Activated CD8-positive, alpha-beta memory T cell treated with anti-CD3 and anti-CD28 coated beads, Interleukin-2, amount 50 U/mL, for 48 hours (primary cell): ENCODE measurements at places on chromosomes 4 and X.

GRCh38 chr4:165502916-165503907 is 124.4 kb downstream of the CPE start:
- DNase-seq: no peak

GRCh38 chr4:15717086-15717485 is 14.2 kb downstream of the BST1 start:
- DNase-seq: no peak

DNA sequence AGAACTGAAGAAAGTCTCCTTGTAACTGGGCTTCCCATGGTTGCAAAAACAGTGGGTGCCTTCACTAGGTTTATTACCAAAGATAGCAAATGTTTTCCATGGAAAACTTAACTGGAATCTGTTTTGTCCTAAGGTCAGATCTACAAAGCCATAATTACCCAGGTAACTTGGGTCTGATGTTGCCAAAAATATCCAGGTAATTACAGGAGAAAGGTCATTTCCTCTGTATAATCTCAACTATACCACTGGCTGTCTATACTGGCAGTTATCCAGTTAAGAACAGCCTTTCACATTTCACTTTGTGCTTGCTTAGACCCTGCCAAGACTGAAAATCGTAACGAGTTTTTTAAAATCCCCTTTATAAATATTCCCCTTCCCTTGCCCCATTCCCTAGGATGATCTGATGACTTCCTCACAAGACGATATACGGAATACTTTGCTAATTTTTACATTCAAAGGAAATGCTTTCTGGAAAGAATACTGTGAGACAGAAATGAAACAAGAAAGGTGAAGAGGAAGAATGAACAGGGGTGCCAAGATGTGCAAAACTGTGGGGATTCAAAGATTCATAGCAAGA is 105.5 kb downstream of the MAML3 start:
- DNase-seq: no peak

DNA sequence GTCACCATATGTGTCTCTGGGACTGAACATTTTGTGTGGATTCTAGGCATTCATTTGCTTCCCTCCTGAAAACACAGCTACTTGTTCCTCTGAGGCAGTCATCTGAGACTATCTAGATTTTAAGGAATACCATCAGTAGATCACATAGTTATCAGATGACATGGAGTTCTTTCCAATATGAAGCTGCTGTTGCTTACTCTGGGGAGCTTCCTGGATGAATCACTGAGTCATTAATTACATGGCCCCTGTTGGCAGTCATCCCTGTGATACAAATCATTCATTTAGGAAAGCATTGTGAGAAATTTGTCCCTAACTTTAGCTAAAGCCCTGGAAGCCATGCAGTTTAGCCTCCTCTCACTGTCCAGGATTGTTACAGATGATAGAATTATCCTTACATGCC is 98.2 kb upstream of the ARSJ start:
- no peak for DNase-seq

- no peak for DNase-seq
Observed at GRCh38 chrX:45801554-45801953, 600.9 kb upstream of the DIPK2B start.

DNA sequence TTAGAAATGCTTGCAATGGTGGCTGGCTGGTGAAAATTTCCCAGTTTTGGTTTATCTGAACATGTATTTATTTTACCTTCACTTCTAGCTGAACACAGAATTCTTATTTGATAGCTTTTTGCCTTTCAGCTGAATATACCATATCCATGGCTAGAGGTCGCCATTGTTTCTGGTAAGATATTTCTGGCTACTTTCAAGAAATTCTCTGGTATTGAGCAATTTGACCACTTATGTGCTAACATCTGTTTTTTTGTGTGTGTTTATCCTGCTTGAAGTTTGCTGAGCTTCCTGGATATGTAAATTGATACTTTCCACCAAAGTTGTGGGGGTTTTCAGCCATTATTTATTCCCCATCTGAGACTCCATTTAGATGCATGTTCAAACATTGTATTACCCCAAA is 75.4 kb downstream of the FBXW7 start:
- DNase-seq: no peak

DNA sequence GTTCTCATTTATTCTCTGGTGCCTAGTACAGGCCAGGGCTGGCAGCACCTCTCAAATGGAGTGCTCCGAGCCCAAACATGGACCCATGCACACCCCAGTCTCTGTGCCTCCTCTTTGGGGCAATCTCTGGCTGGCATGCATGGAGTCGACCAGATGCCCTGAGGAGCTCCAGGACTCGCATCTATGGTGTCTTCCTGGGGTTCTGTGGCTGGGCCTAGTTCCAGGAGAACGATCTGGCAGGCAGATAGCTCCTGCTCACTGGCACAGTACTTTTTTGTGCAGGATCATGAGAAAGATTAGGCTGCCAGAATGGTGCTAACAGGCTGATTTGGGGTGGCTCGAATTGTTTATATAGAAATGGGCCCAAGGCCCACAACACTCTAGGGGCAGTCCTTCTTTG is 72.0 kb upstream of the PJA1 start:
- no peak for DNase-seq

GRCh38 chrX:31036895-31037294 is 34.9 kb downstream of the FTHL17 start:
- no peak for DNase-seq

DNA sequence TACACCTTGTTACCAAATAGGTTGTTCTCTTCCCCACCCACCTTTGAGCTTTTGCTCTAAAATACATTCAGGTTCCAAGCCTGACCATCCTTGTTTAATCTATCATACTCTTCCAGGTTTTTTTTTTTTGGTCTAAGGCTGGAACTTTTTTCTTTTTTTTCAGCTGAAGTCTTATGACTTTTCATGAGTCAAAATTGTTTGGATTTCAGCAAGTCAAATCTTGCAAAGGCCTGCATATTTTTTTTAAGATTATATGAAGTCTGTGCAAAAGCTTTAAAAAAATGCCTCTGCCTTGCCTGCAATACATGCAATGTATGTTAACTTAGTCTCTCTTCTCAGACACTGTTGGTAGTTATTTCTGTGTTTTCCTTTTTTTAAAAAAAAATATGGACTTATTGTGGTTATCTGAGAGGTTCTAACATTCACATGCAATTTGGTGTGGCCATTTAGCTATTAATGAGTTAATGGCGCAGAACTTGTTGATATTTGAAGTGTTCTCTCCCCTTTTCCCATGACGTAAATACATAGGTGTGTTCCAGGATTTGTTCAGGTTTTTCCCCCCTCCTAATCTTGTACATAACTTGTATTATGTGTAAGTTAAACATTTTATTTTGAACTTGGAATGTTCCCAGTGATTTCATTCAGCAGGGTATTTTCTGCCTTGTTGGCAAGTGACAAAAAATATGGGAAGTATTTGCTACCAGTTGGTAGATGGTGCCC is 58.7 kb downstream of the CCKAR start:
- no peak for DNase-seq

GRCh38 chr4:12846368-12846767 is 637.8 kb downstream of the RAB28 start:
- no peak for DNase-seq

DNA sequence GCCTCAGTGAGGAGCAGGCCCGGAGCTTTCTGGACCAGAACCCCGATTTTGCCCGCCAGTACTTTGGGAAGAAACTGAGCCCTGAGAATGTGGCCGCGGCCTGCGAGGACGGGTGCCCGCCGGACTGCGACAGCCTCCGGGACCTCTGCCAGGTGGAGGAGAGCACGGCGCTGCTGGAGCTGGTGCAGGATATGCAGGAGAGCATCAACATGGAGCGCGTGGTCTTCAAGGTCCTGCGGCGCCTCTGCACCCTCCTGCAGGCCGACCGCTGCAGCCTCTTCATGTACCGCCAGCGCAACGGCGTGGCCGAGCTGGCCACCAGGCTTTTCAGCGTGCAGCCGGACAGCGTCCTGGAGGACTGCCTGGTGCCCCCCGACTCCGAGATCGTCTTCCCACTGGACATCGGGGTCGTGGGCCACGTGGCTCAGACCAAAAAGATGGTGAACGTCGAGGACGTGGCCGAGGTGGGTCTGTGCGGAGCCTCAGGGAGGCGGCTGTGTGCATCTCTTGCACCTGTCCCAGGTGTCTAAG is 323 bp downstream of the PDE6B start:
- no peak for DNase-seq

DNA sequence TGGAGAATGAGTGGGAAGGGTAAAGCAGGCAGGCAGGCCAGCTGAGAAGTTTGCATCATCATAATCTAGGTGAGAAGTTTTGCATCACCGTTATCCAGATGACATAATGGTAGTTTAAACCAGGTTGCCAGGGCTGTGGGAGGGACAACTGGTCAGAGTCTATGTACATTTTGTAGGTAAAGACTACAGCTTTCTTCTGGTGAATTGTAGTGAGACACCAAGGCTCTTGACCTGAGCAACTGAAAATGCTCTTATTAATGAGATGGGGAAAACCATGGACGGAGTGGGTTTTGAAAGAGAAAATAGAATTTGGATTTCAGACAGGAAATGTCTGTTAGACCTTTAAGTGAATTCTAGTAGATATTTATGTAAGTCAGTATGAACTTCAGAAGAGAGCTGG is 76.0 kb upstream of the VEGFC start:
- no peak for DNase-seq
